ENCODE measurements at places on chromosomes 1 and 21.

DNA sequence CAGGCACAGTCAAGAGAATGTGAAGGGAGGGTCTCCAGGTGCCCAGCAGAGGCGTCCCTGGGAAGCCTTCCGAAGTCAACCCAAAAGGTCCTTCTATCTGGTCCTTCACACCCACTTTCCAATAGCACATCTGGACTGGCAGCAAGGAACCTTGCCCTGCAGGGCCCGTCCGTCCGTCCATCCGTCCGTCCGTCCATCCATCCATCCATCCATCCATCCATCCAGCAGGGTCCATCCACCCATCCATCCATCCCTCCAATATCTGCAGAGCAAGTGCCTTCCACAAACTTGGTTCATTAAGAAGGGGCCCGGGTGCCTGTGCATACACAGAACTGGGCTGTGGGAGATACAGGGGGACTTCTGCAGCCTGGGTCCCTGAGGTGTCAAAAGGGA is 31.6 kb downstream of the SLC45A1 start:
- no peak for DNase-seq

- DNase-seq, result no peak
Measured at GRCh38 chr1:94713472-94714141, 106.5 kb upstream of the SLC44A3 start.

- DNase-seq, result no peak
Measured at GRCh38 chr21:38813143-38813542, 7.4 kb downstream of the ETS2 start.

DNA sequence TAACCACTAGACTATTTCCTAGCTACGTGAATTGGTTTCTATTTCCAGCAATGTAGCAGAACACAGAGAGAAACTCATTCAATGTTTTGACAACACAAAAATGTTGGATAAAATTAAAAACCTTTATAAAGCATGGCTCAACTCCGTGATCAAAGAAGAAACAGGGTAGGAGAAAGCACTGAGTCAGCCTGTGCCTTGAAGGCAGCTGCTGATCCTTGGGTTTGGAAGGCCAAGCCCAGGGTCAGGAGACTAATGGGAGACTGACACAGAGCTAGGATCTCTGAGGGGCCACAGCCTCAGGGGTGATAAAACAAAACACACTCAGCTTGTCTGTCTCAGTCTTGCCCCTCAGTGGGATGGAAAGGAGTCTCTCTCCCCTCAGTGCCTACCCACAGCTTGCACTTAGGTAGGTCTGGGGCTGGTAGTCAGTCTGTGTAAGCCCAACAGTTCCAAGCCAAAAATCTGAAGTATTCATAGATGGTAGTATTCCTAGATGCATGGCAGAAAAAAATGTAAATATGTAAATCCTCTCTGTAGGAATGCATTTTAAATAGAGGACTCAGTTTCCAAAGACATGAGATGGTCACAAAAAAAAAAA is 53.3 kb downstream of the B3GALNT2 start:
- no peak for DNase-seq

DNA sequence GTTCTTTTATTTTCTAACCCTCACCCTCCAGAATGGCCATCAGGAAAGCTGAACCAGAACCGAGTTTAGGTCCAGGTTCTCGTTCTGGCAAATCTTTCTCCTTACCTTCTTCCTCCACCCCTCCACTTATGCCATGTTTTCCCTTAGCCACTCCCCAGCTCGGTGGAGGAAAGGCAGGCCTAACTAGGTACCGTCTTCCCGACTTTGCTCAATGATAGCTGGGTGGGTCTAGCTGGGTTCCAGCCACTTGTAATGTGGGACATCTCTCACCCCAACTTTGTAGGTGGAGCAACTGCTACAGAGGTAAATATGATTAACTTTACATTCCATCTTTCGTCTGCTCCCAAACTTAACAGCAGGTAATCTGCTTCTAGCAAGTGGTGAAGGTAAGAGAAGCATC is 646 bp downstream of the BNIPL start:
- no peak for DNase-seq

DNA sequence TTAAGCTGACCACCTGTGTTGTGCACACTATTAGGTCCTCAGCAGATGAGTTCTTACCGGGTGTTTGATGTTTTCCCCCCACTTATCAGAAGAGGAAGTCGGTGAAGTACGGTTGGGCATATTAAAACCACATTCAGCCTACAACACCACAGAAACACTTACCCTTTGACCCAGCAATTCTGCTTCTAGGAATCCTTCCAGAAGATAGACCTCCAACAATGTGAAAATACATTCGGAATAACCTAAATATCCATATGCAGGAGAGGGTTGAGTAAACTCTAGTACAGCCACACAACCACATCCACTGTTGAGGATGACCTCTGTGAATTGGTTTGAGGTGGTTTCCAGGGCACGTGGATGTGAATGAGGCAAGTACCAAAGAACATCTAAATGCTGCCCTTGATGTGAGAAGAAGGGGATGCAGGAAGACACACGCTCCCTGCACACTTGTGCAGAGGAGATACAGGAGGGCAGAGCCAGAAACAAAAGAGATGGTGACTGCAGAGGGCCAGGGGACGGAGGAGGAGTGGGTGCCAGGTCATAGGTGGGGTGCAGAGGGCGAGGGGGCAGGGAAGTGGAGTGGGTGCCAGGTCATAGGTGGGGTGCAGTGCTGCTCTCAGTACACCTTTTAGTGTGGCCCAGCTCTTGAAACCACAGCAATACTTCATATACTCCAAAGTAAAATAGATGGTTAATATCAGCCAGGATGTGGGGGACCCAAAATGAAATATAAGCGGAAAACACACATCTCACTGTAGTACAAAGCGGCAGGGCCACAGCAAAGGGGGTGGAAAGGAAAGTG is 12.8 kb downstream of the ADARB1 start:
- DNase-seq, result peak; percentile 54

DNA sequence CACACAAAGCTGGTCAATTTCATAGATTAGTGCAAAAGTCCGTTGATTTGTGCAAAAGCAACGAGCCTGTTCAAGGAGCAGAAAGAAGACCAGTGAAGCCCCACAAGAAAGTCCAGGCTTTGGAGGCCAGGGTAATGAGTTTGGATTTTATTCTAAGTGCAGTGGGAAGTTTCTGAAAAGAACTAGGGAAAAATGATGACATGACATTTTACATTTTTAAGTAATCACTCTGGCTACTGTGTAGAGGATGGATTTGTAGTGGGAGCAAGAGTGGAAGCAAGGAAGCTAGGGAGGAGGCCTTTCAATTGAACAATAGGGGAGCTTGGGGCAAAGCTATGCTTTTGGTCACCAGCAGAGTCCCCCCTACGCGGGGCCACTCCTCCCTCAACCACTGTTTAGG is 186.2 kb downstream of the ZNF281 start:
- no peak for DNase-seq

GRCh38 chr1:54109129-54110090 is 43.4 kb downstream of the CDCP2 start:
- no peak for DNase-seq

All from activated CD4-positive, alpha-beta T cell treated with anti-CD3 and anti-CD28 coated beads, Interleukin-2, amount 50 U/mL, for 16 hours (primary cell).